SIG-M5 (cell line): ENCODE measurements at places on chromosomes 1 and 21.

GRCh38 chr1:200972985-200973742 lies 50.4 kb downstream of the KIF21B start:
- DNase-seq: no peak

DNA sequence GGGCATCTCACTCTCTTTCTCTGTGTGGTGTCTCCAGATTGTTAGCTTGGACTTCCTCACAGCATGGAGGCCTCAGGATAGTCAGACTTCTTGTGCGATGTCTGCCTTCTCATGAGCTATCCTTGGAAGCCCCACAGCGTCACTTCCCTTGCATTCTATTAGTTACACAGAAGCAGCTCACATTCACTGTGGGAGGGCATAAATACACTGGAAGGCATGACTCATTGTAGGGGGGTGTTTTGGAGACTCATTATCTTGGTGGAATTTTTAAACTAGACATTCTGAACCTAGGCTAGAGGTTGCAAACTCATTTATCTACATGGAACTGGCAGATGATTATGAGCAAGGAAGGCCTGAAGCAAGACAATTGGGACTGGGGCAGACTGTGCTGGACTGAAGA lies 21.4 kb upstream of the FASLG start:
- no peak for DNase-seq

GRCh38 chr1:236167154-236167553 lies 24.8 kb downstream of the GPR137B start:
- DNase-seq: no peak

DNA sequence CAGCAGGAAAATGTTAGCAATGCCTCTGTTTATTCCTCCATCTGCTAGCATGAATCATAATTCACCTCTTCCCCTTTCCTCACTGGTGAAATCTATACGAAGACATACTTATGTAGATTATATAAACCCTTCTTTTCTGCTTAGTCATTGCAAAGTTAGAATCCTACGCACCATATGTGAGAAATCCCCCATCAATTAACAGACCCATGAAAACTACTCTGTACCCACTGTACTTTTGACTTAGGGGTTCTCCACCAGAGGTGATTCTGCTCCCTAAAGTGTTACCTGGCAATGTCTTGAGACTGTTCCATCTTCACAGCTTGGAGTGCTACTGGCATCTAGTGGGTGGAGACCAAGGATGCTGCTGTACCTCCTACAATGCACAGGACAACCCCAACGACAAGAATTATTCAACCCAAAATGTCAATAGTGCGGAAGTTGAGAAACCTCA lies 49.6 kb upstream of the KCTD3 start:
- DNase-seq: no peak

DNA sequence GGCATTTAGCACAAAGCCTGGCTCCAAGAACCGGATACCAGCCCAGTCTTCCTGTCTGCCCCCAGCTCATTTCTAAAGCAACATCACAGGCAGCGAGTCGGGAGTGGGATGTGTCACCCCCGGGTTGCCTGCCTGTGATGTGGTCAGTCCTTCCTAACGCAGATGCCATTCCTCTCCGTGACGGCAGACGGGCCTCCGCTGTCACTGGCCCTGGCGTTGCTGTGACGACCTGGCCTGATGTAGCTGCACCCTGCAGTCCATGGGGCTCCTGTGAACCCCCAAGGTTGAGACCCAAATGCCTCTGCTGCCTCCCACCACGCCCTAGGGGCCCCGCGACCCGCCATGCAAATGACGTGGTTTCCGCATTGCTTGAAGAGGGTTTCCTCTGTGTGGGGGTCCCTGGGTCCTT lies 12.3 kb downstream of the TNFRSF1B start:
- DNase-seq: no peak

- DNase-seq: no peak
Measured at GRCh38 chr1:104878203-104878909, 1128.7 kb downstream of the AMY1C start.

DNA sequence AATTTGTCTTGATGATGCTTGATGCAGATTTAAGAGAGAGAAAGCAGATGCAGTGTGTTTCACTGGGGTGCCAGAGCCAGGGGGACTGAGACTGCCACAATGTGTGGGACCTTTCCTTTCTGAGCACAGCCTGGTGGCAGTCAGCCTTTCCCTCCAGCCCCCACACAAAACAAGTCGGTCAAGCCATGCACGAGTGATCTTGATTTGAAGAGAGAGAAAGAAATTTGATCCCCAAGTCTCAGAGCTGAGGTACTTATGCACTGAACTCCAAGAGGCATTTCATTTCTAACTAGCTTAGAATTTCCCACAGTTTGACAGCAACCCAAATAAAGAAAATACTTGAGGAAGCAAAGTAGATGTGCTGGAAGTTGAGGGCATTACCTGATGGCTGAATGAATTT lies 193.8 kb downstream of the ST6GALNAC3 start:
- no peak for DNase-seq

DNA sequence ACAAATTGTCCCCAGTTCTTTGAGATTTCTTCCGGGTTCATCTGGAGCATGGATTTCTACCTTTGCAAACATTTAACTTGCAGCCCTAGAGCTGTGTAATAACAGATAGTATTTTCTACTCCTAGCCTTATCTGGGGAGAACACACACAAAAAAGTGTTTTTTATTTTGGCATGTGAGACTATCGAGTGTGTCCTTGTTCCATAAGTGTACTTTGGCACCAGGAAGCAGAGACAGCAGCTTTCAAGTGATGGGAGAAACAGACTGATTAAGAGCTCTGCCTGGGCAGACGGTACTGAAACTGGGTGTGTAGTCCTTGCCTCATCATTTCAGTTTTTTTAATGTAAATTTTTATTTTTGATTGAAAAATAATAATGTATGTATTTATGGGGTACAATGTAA lies 297.4 kb downstream of the ST6GALNAC3 start:
- no peak for DNase-seq

DNA sequence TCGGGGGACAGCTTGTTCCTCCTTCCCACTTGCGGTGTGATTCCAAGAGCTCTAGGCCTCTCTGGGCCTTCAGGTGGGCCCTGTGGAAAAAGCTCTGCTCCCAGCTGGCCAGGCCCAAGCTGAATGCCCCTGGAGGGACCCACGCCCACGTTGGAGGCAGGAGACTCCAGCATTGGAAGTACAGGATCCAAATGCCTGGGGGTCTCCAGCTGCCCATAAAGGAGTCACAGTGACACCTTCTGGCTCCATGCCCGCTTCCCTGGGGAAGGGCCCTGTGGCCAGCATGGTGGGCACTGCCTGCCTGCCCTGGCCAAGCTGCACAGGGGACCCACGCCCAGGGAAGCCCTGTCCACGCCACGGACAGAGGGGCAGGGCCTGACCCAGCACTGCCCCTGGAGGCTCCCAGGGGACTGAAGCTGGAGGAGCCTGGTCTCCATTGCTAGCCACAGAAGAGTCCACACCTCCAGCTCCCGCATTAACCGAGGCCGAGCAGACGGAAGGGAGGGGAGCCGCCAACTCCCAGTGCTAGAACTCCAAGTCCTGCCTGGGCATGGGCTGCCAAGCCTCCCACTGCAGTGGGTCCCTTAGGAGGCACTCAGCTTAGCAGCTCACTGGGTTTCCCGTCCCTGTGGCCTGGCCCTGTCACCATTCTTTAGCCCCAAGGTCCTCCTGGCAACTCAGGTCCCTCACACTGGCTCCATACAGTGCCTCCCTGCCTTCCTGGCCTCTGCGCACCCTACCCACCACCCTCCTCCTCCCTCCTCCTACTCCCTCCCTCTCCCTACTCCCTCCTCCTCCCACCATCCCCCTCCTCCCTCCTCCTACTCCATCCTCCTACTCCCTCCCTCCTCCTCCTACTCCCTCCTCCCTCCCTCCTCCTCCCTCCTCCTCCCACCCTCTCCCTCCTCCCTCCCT lies 41.9 kb downstream of the WNT9A start:
- no peak for DNase-seq

- no peak for DNase-seq
Measured at GRCh38 chr1:181314959-181315358, 168.4 kb upstream of the CACNA1E start.

DNA sequence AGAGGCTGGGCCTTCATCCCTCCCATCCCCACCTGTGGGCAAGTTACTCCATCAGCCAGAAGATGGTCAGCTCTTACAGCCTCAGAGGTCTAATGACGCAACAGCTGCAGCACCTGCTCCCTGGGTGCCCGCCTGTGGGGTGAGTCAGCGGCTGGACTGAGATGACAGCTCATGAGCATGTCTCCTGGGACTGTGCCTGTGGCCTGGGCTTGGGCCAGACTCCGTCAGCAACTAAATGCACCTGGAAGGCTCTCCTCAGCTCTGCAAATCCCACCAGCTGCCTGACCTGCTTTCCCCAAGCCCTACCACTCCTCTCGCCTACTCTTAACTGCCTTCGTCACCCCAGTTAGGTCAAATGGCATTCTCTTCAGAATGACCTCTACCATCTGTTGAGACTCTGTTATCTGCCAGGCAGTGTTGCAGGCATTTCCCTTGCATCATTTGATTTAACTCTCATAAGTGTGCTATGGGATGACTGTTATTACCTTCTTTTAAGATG lies 47.7 kb downstream of the ETS2 start:
- DNase-seq: no peak

DNA sequence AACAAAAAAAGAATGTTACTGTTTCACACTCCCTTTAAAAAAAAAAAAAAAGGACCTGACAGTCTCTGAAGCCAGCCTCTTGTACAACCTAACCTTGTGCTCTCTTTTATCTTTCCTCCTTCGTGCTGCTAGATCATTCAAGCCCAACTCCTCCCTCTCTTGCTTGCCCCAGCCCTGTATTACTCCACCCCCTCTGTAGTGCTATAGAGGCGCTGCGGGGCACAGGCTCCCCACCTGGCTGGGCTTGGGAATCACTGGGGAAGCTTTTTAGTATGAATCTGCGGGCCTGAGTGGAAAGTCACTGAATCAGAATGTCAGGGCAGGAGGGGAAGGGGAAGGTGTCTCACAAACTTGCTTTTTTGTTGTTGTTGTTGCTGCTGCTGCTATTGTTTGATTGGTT lies 383.7 kb upstream of the CAMK1G start:
- no peak for DNase-seq

DNA sequence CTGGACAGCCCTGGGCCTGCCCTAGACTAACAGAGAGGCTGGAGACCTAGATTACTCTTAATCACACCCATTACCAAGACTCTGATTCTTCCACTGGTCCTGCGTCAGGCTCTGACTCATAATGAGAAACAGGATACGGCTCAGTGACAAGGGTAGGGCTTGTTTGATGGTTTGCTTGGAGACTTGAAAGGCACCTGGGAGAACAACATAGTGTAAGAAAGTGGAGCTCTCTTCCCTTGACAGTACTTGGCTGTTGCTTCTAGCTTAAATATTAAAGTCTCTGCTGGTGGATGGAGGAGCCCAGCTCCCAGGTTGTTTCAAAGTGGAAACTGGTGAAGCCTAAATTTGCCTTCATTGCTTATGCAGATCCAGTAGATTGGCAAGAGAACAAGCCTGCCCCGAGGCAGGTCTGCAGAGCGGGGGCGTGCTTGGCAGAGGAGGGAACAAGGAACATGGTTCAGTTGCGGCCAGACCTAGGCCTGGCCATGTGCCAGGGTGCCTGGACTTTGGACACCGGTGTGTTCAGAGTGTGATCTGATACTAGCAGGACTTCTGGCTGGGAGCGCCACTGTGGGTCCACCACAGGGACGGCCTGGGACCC lies 480.6 kb downstream of the CAMTA1 start:
- no peak for DNase-seq

GRCh38 chr1:99639945-99640344 lies 6.0 kb upstream of the PALMD start:
- no peak for DNase-seq

GRCh38 chr1:108000620-108001111 lies 35.7 kb upstream of the VAV3 start:
- DNase-seq: no peak

DNA sequence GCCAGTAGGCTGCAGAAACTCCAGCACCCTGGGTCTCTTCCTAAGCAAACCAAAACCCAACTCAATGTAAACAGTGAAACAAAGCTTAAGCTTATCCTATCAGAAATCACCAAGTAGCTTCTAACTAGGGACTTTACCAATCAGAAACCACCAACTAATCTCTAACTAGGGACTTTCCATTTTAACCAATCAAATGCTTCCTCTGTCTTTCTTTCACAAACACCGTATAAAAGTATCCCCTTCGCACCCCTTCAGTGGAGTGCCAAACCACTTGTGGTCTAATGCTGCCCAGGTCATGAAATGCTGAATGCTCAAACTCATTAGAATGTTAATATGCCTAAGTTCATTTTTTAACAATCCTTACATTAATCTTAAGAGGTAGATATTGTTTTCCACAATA lies 250.5 kb upstream of the DUSP10 start:
- no peak for DNase-seq

DNA sequence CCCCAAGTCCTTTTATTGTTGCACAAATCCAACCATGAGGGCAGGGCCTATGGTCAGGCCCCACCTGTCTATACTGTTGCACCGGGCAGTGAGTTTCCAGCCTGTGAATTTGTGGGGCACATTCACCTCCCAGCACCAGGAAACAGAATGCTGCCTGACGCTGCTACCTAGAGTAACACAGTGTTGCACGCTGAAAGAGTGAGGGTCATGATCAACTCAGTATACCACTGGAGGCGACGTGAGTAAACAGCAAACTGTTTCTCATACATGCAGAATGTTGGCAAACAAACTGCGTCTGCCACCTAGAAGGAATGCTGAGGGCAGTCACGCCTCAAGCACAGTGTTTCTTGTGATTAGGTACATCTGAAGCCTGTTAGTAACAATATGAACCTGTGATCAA lies 13.4 kb upstream of the LRRC47 start:
- DNase-seq: no peak

DNA sequence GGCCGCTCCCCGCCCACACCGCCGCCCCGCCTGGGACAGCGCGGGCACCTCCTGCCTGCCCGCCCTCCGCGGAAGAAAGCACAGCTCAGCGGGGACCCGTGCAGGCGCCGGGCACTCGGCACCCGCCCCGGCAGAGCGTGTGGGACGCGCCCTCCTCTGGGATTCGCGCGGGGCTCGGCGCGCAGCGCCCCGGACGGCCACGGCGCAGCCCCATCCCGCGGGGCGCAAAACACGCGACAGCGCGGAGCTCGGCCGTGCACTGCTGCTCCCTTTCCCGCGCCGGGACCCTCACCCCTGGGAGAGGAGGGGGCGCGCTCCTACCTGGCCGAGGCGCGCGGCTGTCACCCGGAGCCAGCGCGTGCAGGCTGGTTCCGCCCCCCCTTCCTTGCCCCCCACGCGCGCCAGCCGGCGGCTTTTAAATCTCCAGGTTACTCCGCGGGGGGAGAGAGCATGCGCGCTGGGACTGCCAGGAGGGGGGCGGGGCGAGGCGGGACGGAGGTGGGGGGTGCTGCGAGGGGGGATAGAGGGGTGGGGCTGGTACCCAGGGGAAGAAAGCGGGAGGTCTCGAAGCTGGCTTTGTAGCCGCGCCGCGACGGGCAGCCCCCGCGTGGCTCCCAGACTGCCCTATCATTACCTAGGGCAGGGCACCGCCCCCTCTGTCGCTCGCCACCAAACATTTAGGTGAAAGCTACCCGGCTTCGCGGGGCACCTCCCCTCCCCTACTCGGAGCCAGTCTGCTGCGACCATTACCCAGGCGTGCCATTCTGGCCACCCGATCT lies at the start of gene SLC45A3:
Gene SLC45A3 (minus strand): TSS at position 437 of the 779 bp plus-strand sequence. CDS start 15,853 bp downstream, outside the sequence.
- no peak for DNase-seq

DNA sequence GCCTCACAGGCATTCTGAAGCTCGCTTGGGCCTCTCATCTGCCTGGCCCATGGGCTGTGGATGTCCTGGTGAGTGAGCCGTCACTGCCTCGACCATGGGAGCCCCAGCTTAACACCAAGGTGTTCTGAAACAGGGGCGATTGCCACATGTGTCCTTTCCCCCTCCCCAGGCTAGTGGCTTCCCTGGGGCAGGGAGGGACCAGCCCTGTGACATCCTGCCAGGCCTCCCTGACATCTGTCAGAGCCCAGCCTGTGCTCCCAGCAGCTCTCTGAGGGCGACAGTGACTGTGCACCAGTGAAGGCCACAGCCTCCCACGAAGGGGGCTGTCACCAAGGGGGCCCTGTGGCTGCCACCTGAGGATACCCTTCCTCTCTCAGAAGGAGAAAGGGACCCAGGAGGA lies 35.9 kb upstream of the CCDC27 start:
- no peak for DNase-seq
